HCT116 (cell line): ENCODE measurements at places on chromosomes 7 and 10.

DNA sequence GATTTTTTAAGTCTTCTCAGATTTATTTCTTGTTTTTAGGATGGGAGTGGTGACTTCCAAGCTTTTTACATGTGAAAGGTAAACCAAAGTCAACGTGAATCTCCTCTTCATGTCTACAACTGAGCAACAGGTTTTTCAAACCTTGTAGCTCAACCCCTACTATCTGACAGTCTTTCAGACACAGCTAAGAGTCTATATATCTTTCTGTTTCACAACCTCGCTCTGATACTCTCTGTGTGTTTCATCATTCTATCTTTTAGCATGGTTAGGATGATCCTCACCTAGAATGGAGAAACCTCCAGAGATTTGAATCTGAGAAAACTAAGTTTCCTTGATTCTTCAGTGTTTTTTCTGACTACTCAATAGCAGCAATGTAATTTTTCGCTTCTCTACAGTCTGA, 96.1 kb downstream of the EPDR1 start:
- no peak for DNase-seq

- DNase-seq, result no peak
These were observed 47.8 kb upstream of the UBN2 start for GRCh38 chr7:139183251-139183650.

DNA sequence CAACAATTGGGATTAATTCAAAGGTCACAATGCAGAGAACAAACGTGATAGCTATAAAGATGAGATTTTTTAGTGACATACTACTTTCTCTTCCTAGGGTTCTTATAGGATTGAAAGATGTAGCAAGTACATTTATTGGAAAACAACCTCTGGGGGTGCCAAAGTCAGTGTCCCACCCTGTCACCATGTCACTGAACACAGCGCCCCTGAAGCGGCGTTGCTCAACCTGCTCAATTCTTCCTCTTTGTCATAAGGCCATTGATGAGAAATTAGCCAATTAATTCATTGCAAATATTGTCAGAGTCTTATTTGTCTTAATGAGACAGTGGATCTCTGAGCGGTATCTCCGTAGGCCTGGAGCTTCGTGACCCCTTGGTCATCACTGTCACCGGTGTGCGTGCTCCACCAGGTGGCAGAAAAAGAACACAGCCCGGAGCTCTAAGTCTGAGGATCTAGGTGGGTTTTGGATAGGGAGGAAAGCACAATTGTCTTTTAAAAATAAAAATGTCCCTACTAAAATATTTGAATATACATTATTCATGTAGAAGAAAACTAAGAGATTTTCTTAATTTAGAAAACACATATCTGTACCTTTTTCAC, 362.6 kb downstream of the PAXIP1 start:
- no peak for DNase-seq

DNA sequence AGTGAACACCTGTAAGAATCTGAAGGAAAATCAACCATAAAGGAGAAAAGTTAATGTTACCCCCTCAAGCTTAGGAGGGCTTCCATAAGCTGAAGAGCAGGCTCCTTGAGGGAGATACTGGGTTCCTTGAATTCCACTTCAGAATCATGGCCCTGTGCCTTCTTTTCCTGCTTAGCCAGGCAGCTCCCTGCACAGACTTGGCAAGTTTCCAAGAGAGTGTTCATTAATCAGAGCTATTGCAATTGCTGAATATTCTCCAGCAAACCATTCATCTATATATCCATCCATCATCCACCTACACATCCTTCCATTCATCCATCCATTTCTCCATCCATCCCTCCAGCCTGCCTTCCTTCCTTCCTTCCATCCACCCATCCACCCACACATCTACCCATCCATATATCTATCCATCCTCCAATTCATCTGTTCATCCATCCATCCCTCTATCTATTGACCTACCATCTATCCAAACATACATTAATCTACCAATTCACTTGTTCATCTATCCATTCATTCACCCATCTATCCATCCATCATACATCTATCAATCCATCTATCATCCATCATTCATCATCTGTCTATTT, 574.4 kb downstream of the PTPRN2 start:
- DNase-seq, result no peak

DNA sequence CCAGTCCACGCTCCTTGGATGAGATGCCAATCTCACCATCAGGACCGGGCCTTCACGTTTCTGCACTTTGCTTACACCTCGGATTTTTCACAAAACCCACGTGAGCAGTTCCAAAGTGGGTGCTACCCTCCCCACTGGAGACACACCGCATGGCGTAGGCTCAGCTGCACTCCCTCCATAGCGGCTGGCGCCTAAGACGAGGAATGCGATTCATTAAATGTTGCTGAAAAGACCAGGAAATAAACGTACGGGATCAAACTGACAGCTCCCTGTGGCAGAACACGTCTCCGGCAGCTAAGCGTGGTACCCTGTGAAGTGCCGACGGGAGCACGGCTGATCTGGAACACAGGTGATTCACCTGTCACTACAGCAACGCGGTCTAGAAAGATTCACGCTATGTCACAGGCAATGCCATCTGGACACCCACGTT, 209.0 kb downstream of the DIP2C start:
- DNase-seq, result no peak

DNA sequence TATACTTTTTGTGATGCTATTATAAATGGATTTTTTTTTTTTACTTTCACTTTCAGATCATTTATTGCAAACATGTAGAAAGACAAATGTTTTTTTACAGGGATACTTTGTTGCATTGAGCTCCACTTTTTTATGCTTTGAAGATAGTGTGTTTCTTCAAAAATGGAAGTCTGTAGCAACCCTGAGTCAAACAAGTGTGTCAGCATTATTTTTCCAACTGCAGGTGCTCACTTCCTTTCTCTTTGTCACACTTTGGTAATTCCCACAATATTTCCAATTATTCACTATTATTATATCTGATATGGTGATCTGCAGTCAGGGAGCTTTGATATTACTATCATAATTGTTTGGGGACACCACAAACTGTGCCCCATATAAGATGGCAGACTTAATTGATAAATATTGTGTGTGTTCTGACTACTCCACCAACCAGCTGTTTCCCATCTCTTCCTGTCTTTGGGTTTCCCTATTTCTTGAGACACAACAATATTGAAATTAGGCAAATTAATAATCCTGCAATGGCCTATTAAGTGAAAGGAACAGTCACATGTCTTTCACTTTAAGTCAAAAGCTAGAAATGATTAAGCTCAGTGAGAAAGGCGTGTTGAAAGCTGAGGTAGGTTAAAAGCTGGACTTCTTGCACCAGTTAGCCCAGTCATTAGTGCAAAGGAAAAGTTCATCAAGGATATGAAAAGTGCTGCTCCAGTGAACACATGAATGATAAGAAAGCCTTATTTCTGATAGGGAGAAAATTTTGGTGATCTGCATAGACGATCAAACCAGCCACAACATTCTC, 231.3 kb upstream of the SH2B2 start:
- no peak for DNase-seq

GRCh38 chr7:156380261-156380660, 260.3 kb upstream of the RNF32 start:
- DNase-seq, result no peak

DNA sequence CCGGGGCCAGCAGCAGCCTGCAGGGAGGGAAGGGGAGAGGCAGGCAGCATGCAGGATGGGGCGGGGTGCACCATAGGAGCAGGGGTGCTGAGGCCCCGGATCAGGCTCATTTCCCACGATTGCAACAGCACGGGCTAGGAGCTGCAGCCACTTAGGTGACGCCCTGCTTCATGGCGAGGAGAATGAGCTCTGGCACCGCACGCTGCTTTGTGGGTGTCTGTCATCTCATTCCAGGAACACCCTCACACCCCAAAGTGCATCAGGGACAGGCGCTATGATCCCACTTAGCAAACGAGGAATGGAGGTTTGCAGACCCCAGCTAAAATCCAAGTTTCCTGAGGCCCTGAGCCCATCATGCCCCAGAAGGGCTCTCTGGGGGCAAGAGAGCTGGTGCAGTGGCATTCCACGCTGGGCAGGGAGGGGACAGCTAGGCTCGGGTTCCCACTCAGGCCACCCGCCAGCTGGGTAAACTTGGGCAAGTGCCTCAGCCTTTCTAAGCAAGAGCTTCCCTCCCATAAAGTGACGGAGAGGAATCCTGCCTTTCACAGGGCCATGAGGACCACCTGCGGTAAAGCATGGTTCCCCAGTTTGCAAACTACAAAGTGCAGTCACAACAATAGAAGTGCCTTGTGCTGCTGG, 9.3 kb downstream of the KCNH2 start:
- DNase-seq, result no peak

- DNase-seq, result no peak
These were observed 40.9 kb downstream of the SMURF1 start for GRCh38 chr7:99102809-99103690.

GRCh38 chr10:10846504-10846900, 171.2 kb upstream of the CELF2 start:
- no peak for DNase-seq

DNA sequence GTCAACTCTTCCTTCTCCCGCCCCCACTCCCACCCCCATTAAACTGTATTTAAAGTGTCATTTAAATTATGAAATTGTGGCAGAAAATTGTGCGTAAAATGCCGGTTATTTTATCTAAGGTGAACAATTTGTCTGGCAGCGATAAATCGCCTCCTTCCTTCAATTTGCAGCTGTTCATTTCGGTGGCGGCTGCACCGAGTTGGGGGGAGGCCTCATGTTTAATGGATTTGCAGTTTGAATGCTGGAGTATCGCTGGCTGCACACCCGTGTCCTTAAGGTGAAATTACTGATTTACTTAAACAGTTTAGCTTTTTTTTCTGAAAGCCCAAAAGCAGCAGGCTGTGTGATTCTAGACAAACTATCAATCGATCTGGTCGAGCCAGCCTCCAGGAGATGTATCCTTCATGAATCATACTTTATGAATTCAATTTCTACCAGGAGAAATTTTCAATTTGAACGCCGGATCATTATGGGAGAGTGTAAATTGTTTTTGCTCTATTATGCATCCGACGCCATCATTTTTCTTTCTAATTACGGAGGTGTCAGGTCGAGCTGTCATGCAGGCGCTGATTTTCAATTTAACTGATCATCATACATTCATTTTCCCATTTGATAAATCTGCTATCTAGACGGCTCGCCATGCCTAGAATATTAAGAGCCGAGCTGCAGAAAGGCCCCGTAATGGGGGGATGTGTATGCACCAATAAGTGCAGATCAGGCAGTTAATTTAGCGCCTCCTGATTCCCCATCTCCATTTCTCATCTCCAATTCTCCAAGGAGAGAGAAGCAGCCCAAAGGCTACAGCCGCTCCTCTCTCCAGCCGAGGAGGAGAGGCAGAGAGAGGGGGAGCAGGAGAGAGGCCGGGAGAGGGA, 6.5 kb downstream of the UNCX start:
- DNase-seq, result no peak

DNA sequence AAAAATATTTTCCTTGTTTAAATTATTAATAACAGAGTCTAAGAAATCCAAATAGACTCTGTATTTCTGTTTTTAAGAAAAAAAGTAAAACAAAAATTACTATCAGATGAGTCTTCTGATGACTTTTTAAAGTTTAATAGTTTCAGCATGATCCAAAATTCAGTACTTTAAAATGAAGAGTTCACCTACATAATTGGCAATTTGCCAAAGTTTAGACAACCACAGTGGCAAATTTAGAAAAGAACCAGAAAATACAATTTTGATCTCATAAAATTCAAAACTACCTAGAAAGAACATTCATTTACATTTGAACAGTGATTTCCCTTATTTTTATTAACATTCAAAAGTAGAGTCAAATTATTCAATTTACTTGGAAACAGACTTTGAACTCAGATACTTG, 56.1 kb downstream of the AGMO start:
- DNase-seq, result no peak

GRCh38 chr10:93775356-93775755, 17.6 kb downstream of the LGI1 start:
- no peak for DNase-seq
